ENCODE measurements at places on chromosomes 4 and X.

GRCh38 chr4:76747563-76747962, 150.4 kb downstream of the SOWAHB start:
- DNase-seq = no peak

GRCh38 chr4:8472158-8472688, 31.6 kb downstream of the TRMT44 start:
- DNase-seq = peak; percentile 34

DNA sequence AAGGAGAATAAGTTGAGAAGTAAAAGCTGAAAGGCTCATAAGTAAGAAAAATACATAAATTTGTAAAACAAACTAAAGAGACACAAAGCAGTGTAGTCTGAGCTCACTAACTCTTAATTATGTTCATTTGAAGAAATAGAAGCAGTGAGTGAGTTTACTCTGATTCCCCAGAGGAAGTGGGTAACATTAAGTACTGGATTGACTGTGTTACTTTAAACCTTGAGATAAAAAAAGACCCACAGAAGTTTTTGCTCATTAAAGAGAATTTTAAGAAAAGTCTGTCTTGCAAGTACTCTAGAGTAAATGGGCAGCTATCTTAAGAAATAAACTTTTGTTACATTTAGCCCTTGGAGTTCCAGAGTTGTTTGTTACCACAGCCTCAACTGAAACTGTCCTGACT, 2466.9 kb downstream of the PCDH7 start:
- DNase-seq = no peak

GRCh38 chr4:169756971-169757574, 671 bp downstream of the HPF1 start:
- DNase-seq = no peak

DNA sequence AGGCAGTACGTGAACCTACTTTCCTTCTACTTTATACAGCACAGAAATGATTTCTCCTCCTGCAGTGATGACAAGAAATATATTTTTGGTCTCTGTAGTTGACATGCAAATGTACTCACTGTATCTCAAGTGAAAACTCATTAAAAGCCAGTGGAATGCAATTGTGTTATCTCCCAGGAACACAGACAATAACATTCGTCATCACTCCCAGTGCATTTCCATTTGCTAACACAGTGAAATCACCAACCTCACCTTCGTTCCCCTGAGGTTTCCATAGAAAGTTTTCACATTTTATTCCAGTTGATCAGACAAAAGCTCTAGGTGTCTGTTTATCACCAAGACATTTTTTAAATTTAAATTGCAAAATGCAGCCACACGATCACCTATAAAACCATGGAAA, 2.5 kb upstream of the SPANXD start:
- no peak for DNase-seq

DNA sequence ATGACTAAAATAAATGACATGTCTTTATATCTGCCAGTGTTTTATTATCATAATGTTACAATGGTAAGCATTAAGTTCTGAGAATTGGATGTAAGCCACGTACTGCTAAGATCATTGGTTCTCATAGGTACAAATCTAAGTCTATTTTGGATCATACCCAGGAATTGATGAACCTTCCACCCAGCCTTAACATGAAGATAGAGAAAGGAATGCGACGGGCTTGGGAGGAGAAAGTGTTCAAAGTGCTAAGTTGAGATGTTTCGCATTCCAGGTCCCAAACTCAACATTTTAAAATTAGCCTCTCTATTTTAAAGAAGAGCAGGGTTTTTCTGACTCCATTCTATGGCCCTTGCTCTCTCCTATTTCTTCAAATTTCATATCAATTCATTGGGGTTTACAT, 54.9 kb upstream of the FRAS1 start:
- DNase-seq = no peak

DNA sequence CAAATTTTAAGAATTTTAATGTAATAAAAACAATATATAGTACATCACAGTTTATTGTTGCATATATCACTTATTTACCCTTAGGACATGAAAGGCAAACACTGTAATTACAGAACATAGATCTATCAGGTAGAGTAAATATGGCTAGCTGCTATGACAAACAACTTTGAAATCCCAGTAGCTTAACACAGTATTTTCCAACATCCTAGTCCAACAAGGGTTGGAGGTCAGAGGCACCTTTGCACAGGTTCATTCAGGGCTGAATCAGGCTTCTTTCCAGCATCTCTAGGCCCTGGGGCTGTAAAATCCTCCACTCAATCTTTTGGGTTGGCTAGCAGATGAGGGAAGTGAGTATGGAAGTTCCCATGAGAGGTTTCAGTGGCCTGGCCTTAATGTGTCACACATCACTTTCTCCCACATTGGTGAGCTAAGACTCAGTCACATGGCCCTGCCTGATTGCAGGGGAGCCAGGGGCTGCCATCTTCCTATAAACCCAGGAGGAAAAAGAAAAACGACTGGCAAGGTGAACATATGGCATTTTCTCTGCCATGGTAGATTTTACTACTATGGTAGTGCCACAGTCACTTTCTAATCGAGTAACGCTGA, 32.9 kb downstream of the HERC6 start:
- DNase-seq = no peak

GRCh38 chrX:96713303-96713702, 28.7 kb downstream of the DIAPH2 start:
- no peak for DNase-seq

DNA sequence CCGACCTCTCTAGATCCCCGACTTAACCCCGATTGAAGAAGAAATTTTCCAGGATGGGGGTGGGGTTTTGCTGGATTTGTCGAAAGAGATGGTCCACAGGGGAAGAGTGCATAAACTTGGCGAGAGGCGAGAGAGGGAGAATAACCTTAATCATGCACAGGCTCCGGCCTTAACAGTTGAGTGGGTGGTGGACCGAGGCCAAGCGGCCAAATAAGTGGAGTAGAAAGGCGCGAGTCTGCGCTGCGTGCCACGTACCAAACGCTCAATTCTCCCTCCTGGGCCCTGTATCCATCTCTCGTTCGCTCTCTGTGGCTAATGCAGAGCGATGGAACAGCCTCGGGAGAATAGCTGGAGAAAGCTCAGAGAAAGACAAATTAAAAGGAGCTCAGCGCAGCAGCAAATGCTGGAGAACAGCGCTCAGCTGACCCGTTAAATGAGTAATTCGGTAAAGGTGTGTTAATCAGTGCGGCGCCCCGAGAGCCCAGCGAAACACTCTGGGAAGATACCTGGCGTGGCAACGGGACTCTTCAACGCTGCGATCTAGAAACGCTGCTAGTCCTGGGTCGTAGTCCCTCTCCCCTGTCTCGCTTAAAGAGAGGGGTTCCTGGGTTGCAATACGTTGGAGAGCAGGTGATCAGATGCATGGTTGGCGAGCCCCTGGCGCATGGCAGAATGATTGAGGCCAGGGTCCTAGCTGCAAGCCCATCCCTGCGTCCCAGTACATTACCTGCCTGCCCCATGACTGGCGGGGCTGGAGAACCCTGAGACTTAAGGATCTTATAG, 887 bp upstream of the IL1RAPL2 start:
- DNase-seq = no peak

DNA sequence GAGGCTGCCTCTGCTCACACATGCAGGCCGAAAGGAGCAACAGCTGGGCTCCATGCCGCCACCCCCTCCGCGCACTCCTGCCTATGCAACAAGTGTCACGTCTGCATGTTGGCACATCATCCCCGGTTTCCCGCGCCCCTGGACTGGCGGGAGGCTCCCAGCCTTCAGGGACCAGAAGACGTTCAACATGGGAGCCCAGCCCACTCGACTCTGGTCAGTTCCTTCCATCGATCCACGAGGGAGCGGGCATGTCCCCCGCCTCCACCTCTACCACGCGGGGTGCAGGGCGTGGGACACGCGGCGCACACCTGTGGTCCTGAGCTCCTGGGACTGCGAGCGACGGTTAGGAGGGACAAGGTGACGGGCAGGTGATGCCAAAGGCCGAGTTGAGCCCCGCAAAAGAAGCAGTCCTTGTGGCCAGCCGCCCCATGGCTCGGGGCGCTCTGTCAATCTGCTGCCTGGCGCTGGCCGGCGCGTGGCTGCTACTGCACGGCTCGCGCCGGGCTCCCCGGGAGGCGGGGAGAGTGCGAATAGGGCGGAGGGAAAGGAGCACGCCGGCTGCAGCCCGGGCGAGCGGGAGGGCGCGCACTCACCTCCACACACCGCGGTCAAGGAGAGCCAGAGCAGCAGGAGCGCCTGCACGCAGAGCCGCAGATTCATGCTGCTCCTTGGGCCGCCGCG, 645 bp downstream of the APLN start:
- no peak for DNase-seq

DNA sequence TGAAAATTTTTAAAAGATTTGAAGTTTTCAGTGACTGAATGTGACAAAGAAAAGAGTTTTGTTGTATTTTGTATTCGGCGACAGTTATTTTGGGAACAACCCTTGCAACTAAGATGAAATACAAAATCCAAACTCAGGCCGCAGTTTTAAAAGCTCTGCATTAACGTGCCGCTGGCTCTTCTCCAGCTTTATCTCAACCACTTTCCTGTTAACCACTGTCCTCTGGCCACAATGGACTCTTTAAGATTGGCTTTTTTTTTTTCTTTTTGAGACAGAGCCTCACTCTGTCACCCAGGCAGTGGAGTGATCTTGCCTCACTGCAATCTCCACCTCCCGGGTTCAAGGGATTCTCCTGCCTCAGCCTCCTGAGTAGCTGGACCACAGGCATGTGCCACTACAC, 22.1 kb upstream of the AMTN start:
- DNase-seq = no peak

DNA sequence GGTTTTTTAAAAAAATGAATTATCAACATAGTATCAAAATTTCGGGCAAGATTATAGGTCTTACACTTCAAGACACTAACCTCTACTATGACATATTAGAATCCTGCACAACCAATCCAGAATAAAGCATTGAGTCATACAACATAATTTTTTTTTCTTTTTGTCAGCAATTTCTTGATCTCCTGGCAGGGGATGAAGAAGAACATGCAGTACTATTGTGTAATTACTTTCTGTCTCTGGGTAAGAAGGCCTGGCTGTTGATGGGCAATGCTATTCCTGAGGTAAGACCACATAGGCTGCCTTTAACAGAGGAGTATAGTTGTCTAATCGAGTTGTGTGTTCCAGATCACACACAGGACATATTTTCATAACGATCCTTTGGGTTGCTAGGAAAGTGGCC, 67.5 kb downstream of the FBXL5 start:
- no peak for DNase-seq

GRCh38 chr4:156576946-156577345, 394.7 kb downstream of the PDGFC start:
- DNase-seq = no peak

DNA sequence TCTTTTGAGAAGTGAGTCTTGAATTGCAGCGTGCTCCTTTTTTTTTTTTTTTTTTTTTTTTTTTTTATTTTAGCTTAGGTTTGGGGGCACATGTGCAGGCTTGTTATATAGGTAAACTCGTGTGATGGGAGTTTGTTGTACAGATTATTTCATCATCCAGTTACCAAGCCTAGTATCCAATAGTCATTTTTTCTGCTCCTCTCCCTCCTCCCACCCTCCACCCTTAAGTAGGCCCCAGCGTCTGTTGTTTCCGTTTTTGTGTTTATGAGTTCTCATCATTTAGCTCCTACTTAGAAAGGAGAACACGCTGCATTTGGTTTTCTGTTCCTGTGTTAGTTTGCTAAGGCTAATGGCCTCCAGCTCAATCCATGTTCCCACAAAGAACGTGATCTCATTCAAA, 81.3 kb upstream of the TSPAN5 start:
- no peak for DNase-seq

DNA sequence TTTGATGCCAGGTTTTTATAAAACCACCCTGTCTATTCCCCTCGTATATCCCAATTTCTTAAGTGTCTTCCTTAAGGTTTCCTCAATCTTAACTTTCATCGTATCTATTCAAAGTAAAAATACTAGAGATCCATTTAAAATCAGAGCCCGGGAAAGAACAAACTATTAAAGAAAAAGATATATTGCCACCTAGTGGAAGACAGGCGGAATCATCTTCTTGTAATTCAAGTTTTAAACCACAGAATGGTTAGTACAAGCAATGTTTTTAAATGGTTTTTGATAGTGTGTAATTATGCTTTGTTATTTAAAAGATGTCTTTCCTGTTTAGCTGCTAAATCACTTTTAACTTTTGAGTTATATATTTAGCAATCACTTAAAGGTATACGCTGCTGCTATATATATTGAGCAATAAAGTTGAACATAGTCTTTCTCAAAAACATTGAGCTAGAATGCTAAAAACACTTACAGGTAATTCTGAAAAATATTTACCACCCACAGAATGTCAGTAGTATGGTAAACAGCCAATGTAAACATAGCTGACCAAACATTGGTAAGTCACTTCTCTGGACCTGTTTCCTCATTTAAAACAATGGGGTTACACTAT, 18.2 kb downstream of the PRDM8 start:
- DNase-seq = no peak

GRCh38 chr4:163228648-163229047, 62.0 kb upstream of the NAF1 start:
- DNase-seq = no peak

DNA sequence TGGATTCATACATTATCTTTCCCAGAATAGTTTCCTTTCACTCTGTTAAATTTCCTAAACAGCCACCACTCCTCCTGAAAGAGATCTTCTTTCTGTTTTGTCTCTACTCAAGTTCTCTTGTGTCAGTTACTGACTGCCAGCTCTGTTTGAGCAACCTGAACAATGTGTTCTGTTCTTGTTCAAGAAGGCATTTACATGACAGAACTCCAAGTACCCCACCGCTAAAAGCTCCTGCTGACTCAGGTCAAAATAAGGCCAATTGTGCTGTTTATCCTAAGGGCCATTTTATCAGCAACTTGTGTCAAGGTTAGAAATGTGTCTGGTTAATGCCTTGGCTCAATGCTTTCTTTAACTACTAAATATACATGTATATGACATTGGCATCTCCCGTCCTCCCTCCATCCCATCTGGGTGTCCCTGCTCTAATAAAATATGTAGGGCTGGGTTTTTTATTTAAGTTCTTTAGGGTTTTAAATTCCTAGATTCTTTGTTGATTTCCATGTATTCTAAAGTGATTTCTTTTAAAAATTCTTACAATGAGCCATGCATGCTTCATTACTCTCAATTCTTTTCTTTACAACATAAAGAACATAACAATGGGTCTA, 144.3 kb upstream of the PAQR3 start:
- no peak for DNase-seq

DNA sequence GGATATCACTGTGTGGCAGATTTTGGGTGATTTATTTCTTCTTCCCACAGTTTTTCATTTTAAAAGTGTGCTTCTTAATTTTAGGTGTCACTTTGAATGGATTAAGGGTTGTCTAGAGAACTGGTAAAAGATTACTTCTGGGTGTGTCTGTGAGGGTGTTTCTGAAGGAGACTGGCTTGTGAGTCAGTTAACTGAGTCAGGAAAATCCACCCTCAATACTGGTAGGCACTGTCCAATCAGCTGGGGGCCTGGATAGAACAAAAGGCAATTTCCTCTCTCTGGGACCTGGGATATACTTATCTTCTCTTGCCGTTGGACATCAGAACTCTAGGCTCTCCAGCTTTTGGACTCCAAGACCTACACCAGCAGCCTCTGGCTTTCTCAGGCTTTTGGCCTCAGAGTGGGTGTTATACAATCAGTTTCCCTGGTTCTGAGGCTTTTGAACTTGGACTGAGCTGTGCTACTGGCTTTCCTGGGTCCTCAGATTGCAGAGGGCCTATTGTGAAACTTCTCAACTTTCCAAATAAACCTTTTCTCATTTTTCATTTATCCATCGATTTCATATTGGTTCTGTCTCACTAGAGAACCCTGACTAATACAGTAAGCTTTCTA, 413.1 kb downstream of the GBA3 start:
- no peak for DNase-seq

- no peak for DNase-seq
Observed at GRCh38 chrX:102535958-102536357, 19.4 kb upstream of the TMSB15A start.

GRCh38 chrX:45667666-45668065, 467.0 kb upstream of the DIPK2B start:
- DNase-seq = no peak

All from hepatic stellate cell (primary cell).